ENCODE measurements at places on chromosomes 7 and 10. TPM values are rescaled to one million over a fixed set of nuclear protein-coding genes. Genes with fewer than 3 reads are reported as not detected.

- peak overlapping the region; percentile 84 for H3K4me3 ChIP-seq
- H3K27me3 ChIP-seq: peaks cover 11% of the 10 kb centered on the region
- peaks cover 76% of the 10 kb centered on the region for H3K4me1 ChIP-seq
Observed at GRCh38 chr7:27172823-27173510, 1.2 kb downstream of the HOXA10 start.

- H3K36me3 ChIP-seq: peaks cover 98% of the 10 kb centered on the region
- DNase-seq: no peak
- no peak overlapping the region for H3K27ac ChIP-seq
Observed at GRCh38 chr7:45072131-45073030, 16.4 kb downstream of the NACAD start.

GRCh38 chr7:140230861-140231770 is 54.3 kb upstream of the KDM7A start:
- H3K27ac ChIP-seq: peak overlapping the region; percentile 87
- DNase-seq: peak; percentile 78
- H3K27me3 ChIP-seq: no peaks in the 10 kb centered on the region

- no peaks in the 10 kb centered on the region for H3K36me3 ChIP-seq
- peaks cover 60% of the 10 kb centered on the region for H3K4me1 ChIP-seq
- H3K27me3 ChIP-seq: no peaks in the 10 kb centered on the region
- no peak overlapping the region for H3K4me3 ChIP-seq
- no peak overlapping the region for H3K27ac ChIP-seq
Observed at GRCh38 chr10:110824152-110824441, 47.6 kb upstream of the PDCD4 start.

DNA sequence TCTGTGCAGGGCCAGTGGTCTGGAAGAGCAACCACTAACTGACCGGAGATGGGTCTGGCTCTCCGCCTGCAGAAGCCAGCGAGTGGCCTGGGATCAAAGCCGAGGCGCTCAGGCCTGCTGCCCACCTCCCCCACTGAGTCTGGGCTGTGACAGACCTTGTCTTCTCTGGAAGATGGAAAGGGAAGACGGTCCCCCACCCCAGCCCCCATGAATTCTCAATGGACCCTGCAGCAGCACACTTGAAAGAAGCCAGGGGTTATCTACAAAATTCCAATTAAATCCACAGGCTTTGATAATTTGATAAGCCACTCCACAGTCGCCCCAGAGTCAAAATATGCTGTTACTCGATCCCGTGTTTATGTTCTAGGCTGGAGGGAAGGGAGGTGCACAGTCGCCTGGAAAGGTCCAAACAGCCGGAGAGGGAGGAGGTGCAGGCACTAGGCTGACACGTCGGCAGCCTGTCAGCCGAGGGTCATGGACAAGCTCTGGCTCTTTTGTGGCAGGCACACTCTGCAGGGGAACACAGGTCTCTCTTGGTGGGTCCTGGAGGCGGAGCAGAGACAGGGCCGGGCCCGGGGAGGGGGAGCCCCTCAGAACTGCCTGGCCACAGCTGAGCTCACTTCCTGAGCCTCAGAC is 134.9 kb downstream of the SH3PXD2A start:
- no peak for DNase-seq
- no peaks in the 10 kb centered on the region for H3K27me3 ChIP-seq
- peak overlapping the region; percentile 56 for H3K27ac ChIP-seq

- H3K4me3 ChIP-seq: no peak overlapping the region
- H3K36me3 ChIP-seq: no peaks in the 10 kb centered on the region
- DNase-seq: no peak
- no peaks in the 10 kb centered on the region for H3K27me3 ChIP-seq
Observed at GRCh38 chr7:133007961-133008360, 73.9 kb downstream of the CHCHD3 start.

DNA sequence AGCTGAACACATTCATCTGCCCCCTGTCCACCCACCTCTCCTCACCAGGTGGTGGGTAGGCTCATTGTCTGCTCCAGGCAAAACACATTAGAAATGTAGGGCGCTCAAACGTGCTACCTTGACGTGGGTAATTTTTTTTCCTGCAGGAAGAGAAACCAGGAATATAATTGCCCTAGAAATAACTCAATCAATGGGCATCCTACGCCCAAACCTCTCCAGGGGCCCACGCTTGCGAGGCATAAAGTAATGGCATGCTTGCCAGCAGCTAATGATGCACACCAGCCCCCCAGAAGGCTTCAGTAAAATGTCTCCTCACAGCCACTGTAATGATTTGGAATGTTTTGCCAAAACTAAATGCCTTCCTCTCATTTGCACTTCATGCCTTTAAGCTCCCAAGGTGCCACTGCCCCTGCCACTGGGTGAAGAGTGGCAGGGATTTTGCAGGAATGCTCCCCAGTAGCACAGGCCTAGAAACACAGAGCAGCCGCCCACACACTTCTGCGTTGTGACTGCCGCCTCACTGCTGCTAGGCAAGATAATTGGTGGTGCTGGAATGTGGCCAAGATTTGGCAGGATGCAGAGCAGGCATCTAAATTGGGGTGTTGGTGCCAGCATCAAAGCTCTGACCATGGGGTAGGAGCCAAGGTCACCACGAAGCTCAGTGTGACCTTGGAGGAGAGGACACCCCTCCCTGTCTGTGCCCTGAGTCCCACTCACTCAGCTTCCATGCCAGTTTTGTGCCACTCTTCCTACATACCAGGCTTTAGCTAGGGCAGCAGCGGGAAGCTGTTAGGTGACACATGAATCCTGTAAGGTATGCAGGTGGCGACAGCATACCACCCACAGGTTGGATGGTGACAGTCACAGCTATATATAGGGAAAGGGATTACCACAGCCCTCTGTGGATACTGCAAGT is 48.7 kb upstream of the PPP1R3C start:
- no peak overlapping the region for H3K4me3 ChIP-seq
- no peak overlapping the region for H3K27ac ChIP-seq
- H3K36me3 ChIP-seq: no peaks in the 10 kb centered on the region

DNA sequence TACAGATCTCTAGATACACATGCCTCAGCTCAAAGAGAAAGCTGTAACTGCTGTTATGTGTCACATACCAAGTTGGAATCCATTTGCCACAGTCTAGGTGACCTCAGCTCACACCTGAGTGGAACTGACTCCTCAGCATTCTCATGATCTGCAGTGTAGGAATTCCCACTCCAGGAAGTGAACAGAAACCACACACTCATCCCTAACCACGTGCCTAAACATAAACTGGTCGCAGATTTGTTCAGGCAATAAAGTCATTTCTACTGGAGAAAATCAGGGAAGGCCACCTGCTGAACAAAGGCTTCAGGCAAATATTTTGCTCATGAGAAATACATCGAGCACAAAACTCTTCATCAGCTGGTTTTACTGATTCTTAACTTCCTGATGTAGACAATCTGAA is 23.0 kb upstream of the ZMYND11 start:
- no peak overlapping the region for H3K27ac ChIP-seq
- no peaks in the 10 kb centered on the region for H3K4me1 ChIP-seq
- no peak for DNase-seq

DNA sequence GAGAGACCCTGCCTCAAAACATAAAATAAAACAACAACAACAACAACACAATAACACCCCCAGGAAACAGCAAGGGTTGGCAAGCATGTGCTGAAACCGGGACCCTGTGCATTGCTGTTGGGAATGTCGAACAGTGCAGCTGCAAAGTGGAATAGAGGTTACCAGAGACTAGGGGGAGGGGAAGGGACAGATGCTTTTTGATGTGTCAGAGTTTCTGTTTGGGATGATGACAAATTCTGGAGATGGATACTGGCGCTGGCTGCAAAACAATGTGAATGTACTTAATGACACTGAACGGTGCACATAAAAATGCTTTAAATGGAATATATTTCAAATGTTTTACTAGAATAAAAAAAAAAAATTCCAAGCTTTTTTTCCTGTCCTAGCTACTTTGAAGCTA is 241.8 kb downstream of the TEX36 start:
- DNase-seq: no peak
- no peaks in the 10 kb centered on the region for H3K4me1 ChIP-seq
- H3K4me3 ChIP-seq: no peak overlapping the region

- H3K27me3 ChIP-seq: no peaks in the 10 kb centered on the region
- no peak overlapping the region for H3K4me3 ChIP-seq
- peaks cover 3% of the 10 kb centered on the region for H3K4me1 ChIP-seq
- DNase-seq: no peak
Observed at GRCh38 chr10:11538834-11539190, 72.6 kb downstream of the USP6NL start.

GJD4 gene
- 0.42 TPM for total RNA-seq

- no peaks in the 10 kb centered on the region for H3K27me3 ChIP-seq
- no peak overlapping the region for H3K4me3 ChIP-seq
- peak overlapping the region; percentile 71 for H3K27ac ChIP-seq
- peaks cover 12% of the 10 kb centered on the region for H3K4me1 ChIP-seq
Observed at GRCh38 chr7:70744492-70744891, 387.5 kb upstream of the GALNT17 start.

DNA sequence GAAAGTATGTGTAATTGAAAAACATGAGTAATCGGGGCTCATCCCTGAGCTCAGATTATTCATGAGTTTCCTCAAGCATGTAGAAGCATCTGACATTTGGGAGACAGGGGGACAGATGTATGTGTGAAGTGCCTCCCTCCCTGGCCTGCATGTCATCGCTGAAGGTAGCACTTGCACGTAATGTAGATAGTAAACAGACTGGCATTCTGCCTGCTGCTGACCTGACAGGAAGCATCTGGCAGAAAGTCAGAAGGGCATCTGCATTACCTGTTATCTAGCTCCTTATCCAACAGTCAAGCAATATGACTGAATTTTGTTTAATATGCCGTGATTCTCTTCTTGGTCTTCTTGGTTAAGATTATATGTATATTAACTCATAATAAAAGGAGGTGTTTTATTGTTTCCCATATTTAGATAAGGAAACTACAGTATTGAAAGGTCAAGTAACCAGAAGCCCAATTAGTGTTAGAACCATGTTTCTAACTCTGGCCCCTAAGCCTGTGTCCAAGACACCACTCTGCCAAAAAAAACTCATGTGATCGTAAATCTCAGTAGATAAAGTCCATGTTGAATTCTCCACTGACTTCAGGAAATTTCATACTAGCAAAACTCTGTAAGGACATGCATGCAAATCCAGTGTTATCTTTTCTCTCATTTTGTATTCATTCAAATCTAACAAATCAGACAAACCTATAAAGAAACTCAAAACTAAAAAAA is 918.1 kb upstream of the MBL2 start:
- H3K4me3 ChIP-seq: no peak overlapping the region
- H3K27ac ChIP-seq: no peak overlapping the region
- DNase-seq: no peak

DNA sequence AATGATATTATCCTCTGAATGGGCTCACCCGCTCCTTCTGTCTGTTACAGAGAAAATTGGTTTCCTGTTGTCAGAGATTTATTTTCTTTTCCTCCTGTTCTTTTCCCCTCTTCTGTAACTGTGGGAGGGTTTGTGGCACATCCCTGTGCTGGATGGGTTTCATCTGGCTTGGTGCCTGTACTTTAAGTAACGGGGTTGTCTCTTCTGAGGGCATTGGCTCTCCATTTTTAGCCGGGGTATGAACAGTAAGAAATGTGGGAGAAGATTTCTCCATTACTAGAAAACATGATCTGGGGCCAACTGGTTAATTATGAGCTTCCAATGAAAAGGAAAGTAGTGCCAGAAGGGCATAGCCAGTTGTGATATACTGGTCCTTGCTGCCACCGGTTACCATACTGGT is 142.6 kb downstream of the SND1 start:
- DNase-seq: no peak
- H3K27ac ChIP-seq: no peak overlapping the region
- H3K27me3 ChIP-seq: no peaks in the 10 kb centered on the region
- no peaks in the 10 kb centered on the region for H3K36me3 ChIP-seq
- no peaks in the 10 kb centered on the region for H3K4me1 ChIP-seq
- H3K4me3 ChIP-seq: no peak overlapping the region

SUGCT gene
- total RNA-seq: 0.98 TPM

DNA sequence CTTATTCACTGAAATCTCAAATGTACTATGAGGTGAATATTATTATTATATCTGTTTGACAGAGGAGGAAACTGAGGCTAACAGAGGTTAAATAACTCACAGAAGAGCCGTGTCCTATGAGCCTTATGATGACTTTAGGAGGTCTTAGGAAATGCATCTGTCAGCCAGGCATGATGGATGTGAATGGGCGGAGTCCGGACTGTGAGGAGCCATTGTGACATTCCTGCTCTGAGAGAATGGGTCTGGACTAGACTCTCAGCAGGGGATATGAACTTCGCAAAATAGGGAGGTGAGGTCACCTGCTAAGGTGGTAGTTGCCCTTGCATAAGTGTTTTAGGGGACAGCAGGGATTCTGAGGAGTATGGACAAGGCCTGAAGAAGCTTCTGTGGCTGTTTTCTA is 153.6 kb downstream of the TMEM178B start:
- no peaks in the 10 kb centered on the region for H3K4me1 ChIP-seq
- H3K27me3 ChIP-seq: no peaks in the 10 kb centered on the region
- H3K27ac ChIP-seq: no peak overlapping the region

C10orf143 gene
- total RNA-seq: 8.5 TPM

OR13A1 gene
- total RNA-seq: not detected

- peak overlapping the region; percentile 79 for H3K4me3 ChIP-seq
- peak overlapping the region; percentile 21 for H3K27ac ChIP-seq
- H3K4me1 ChIP-seq: peaks cover 24% of the 10 kb centered on the region
- H3K36me3 ChIP-seq: peaks cover 25% of the 10 kb centered on the region
- no peaks in the 10 kb centered on the region for H3K27me3 ChIP-seq
- DNase-seq: no peak
Observed at GRCh38 chr10:68957654-68958053, 1.7 kb downstream of the DDX21 start.

GRCh38 chr10:94292434-94293090 is 70.2 kb downstream of the NOC3L start:
- H3K27ac ChIP-seq: no peak overlapping the region
- H3K27me3 ChIP-seq: no peaks in the 10 kb centered on the region
- H3K4me1 ChIP-seq: peaks cover 9% of the 10 kb centered on the region
- H3K36me3 ChIP-seq: no peaks in the 10 kb centered on the region
- DNase-seq: no peak
